IPS-NIHi11 (cell line): ENCODE measurements at places on chromosomes 1 and 21.

- DNase-seq, result no peak
These were observed 27.4 kb downstream of the RRP15 start for GRCh38 chr1:218312509-218312908.

DNA sequence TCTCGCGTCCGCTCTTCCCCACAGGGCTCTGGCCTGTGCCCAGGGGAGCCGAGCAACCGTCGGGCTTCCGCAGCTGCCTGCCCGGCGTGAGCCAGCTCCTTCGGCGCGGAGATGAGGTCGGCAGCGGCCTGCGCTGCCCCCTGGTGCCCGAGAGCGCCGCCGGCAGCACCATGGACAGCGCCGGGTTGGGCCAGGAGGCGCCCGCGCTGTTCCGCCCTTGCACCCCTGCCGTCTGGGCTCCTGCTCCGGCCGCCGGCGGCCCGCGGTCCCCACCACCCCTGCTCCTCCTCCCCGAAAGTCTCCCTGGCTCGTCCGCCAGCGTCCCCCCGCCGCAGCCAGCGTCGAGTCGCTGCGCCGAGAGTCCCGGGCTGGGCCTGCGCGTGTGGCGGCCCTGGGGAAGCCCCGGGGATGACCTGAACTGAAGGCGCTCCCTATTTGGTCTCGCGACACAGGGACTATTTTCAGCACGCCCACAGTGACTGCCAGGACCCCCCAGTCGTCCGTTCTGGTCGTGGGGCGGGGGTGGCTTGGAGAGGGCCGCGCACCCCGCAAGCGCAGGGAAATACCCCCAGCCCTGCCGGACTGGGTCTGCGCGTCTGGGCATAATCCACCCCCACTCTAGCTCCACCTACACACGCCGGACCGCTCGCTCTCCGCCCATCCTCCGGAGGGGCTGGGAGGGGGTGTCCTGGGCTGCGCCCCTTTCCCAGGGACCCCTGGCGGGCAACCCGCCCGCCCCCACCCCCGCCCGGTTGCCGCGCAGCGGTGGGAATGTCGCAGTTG lies 1.3 kb downstream of the HES3 start:
- peak; percentile 82 for DNase-seq

GRCh38 chr21:31201548-31201947 lies 142.5 kb downstream of the TIAM1 start:
- DNase-seq, result no peak

DNA sequence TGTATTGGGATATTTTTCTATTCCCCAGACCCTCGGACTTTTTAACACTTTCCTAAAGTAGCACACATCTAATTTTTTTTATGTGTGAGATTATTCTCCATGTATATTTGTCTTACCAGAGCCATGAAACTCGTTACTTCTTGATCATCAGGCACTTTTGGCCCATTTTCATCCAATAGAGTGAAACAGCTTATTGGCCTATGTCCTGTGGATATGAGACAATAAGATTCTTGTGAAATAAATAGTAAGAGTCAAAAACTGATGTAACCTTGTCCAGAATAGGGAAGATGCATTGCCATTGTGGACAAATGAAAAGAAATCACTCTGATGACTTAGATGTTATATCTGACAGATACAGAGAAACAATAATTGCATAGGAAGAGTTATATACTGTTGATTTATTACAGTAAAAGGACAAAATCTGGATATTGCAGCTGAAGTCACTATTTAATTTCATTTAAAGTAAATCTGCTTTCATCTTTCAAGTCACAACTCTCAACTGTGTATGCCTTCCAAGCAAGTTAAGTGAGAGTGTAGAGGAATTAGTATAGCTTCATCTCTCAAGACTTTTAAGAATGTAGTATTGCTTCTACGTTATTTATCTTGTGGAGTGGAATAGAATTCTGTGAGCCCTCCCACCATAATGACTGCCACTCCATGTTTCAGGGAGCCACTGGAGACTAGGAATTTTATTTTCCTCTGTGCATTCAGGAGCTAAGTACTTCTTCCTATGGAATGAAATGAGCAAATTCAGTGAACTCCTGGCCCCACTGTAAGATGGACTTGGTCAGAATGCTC lies 86.9 kb downstream of the ADAMTS1 start:
- DNase-seq, result no peak

GRCh38 chr1:18907021-18907916 lies 4.9 kb upstream of the ALDH4A1 start:
- DNase-seq, result peak; percentile 70

- DNase-seq, result no peak
These were observed 31.6 kb upstream of the DNAJC6 start for GRCh38 chr1:65277605-65278347.

DNA sequence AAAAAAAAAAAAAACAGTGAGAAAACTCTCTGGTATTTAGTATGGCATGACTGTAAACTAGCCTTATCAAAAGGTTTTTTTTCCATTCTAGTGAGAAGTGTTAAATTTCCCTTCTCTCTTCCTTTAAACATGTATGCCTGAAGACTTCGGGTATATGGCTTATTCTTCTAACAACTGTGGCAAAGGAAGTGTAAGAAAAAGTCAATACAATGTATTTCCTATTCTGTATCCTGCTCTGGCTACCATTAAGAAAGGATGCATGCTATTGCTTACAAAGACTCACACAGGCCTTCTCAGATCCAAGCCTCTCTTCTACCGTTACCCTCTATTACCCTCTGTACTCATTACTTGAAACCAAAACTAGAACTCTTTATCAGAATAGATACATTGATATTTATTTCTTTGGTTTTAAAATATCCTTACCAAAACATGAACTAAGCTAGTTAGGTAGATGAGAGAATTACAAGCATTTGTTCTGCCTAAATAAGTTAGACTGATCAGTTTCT lies 8.4 kb downstream of the CEPT1 start:
- no peak for DNase-seq

- DNase-seq, result no peak
These were observed 66.4 kb downstream of the RGS13 start for GRCh38 chr1:192702212-192702902.

DNA sequence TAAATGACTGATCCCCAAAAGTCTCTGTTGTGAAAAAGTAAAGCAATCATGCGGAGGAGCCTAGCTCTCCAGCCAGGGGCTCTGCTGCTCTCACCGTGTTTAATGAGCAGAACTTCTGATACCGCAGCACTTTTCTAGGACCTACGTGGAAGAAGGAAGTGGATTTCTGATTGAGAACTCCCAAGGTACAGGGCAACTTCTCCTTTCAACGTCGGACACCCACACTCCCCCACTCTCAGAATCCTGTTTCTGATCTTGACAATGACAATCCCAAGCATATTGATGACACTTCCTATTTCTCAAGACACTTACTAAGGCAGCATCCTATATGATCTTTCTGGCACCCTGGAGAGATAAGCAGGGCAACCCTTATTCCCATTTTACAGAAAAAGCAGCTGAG lies 78.4 kb downstream of the PROX1 start:
- DNase-seq, result no peak
